Stimulated activated CD8-positive, alpha-beta memory T cell treated with anti-CD3 and anti-CD28 coated beads, Interleukin-2, amount 100 ng/mL, for 1 hour (primary cell): ENCODE measurements at places on chromosomes 5 and 9.

GRCh38 chr5:132386644-132387286, 17.3 kb downstream of the SLC22A5 start:
- DNase-seq, result peak; percentile 44

- DNase-seq, result no peak
Measured at GRCh38 chr5:178346607-178347334, 114.2 kb upstream of the PHYKPL start.

DNA sequence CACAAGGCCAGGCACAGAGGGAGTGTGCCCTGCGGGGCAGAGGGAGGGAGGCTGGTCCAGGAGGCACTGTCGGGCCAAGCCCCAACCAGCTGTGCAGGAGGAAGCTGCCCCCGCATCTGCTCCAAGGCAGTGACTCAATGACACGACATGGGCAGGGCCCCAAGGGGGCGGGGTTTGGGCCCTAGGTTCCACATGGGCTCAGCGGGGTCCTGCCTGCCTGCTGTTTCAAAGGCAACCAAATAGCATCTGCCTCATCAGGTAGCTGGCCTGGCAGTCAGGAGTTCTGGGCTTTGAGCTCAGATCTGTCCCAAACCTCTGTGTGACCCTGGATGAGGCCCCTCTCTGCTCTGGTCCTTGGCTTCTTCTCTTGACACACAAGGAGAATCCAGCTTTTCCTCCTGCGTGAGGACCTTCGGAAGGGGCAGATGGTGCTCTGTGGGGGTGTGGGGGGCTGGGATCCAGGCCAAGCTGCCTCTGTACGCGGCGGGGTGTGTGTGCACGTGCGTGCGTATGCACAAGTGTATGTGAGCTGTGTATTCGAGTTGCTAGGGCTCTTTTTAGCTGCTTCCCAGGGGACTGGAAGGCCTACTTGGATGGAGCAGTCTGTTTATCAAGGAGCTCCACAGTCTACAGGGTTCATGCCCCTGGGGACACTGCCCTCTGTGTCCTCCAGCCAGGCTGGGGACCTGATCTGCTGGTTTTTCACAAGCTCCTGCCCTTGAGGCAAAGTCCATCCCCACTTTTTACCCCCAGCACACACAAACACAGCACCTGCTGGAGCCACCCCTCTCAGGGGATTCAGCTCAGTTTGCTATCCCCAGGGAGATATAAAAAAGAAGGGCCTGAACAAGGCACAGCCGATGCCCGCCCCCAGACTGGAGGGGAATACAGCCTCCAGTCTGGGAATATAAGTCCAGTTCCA, 138.9 kb downstream of the RGS3 start:
- DNase-seq, result no peak

DNA sequence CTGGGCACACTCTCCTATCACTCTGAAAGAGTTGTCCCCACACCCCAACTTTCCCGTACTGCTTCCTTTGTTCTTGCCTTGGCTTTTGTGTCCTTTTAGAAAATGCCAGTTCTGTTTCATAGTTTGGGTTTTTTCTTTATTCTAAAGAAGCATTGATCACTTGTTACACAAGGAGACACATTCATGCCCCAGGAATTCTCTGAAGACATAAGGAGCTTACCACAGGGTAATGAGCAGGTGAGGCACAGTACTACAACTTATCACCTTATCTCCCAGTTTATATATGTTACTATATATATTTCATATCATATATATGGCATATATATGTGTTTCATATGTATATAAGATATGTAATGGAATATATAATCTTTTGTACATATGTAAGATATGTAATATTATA, 6.5 kb upstream of the SSBP2 start:
- no peak for DNase-seq

DNA sequence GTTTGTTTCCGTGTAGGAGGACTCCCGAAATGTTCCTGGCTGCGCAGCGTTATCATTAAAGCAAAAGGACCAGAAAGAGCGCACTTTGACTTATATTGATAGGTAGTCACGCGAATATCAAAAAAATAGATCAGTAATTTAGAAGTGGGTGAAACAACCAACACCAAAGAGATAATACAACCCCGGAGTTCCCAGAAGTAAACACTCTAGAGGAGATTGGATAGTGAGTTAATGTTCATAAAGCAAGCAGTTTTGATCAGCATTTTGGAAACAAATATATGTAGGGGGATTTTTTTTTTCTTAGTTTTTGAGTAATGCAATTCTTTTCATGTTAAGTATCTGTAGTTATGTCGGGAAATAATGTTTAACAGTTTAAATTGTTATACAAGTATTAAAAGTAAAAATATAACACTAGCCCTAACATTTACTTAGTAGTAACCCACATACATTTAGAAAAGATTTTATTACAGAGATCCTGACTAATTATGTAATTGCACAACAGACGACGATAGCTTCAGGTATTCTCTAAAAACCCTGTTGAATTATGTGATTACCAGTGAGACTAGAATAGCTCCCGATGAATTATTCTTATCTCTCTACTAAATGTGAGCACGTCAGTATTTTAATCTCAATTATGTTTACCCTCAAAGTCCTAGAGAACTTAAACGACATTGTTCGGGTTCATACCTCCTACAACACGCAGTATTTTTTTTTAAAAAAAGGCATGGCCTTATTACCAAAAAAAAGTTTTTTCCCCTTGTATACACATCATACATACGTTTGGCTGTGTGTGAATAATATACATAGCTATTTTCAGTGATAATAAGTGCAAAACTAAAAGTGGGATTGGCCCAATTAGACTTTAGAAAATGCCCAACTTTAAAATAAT, 9.4 kb upstream of the NFIB start:
- no peak for DNase-seq

GRCh38 chr5:141811287-141812155, 66.7 kb downstream of the PCDH1 start:
- DNase-seq, result peak; percentile 2

- DNase-seq, result no peak
Measured at GRCh38 chr9:125564631-125565030, 142.4 kb downstream of the MAPKAP1 start.

- DNase-seq, result no peak
Measured at GRCh38 chr9:20872340-20872977, 159.0 kb downstream of the HACD4 start.

- DNase-seq, result no peak
Measured at GRCh38 chr9:33082128-33082527, 5.7 kb upstream of the SMU1 start.

DNA sequence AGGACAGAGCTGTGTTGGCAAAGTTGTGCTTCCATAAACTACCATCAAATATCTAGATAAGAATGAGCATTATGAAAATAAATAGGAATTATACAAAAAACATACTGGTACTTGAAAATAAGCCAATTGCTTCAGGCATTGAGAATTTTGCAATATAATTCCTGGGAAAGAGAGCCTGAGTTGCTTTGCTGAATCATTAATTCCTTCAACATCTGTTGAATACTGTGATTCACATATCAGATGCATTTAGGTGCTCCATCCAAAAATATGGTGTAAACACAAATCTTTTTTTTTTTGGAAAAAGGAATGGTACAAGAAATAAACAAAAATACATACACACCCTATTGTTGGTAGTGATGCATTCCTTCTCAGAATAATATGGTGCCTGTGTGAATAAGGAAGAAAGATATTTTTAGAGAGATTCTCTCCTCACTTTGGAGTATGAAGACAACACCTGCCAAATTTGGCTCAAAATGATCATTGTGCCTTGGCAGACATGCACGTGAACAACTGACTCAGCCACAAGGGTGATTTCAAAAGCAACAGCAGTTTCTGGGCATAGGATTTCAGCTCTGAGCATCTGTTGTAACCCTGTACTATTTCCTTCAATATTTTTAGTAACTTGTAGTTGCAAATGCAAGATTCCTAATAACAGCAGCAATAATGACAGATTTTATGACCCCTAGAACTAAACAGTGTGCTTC, 96.7 kb downstream of the CAVIN4 start:
- DNase-seq, result no peak

- no peak for DNase-seq
Measured at GRCh38 chr5:68435611-68436010, 220.1 kb downstream of the PIK3R1 start.

GRCh38 chr5:10355071-10355889, 1.8 kb downstream of the MARCHF6 start:
- DNase-seq, result no peak

GRCh38 chr9:92190536-92190790, 75.2 kb upstream of the SPTLC1 start:
- DNase-seq, result no peak

- no peak for DNase-seq
Measured at GRCh38 chr5:106757672-106758071, 913.1 kb downstream of the EFNA5 start.

GRCh38 chr9:126404459-126404858, 77.8 kb downstream of the MVB12B start:
- no peak for DNase-seq

DNA sequence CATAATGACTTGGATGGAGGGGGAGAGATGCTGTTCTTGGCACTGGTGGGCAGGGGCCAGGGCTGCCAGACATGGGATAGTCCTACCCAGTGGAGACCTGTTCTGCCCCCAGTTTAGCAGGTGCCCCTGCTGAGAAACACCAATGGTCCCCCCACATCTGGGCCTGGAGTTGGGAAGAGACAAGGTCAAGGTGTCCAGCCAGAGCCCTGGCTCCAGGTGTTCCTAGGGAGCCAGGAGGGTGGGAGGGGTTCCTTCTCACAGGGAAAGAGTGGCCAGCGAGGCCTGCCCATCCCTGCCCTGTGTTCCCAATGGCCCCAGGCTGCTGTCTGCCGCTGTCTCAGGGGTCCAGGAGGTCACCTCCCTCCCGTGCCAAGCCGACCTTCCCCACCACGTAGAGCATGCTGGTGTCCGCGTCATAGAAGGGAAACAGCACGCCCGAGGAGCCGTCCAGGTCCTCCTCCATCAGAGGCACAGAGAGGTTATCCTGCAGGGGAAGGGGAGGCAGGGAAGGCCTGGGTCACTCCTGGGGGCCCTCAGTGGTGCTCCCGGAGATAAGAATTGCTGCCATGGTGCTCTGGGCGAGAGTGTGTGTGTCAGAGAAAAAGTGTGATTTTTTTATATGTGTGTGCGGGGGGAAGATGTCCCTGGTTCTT, 11.7 kb upstream of the TRIM14 start:
- DNase-seq, result no peak

GRCh38 chr5:31366941-31367340, 165.0 kb downstream of the DROSHA start:
- DNase-seq, result no peak

- no peak for DNase-seq
Measured at GRCh38 chr9:123005964-123006363, 27.5 kb upstream of the GPR21 start.

DNA sequence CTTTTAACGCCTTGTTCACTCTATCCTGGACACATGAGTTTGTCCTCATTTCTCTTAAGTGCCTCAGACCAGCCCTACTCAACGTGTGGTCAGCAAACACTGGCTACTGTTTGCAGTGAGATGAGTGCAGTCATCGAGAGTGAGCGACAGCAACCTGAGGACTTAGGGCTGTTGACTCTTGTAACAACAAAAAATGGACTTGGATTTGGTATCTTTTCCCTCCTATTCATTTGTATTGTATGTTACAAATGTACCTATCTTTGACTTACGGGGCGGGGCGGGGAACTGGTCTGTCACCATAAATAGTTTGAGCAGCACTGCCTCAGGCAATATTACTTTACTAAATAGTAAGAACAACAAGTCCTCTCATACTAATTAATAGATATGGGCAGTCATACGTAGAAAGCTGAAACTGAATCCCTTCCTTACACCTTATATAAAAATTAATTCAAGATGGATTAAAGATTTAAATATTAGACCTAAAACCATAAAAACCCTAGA, 84.1 kb downstream of the TLE1 start:
- DNase-seq, result no peak

- no peak for DNase-seq
Measured at GRCh38 chr9:80009204-80009603, 437.4 kb downstream of the TLE4 start.

DNA sequence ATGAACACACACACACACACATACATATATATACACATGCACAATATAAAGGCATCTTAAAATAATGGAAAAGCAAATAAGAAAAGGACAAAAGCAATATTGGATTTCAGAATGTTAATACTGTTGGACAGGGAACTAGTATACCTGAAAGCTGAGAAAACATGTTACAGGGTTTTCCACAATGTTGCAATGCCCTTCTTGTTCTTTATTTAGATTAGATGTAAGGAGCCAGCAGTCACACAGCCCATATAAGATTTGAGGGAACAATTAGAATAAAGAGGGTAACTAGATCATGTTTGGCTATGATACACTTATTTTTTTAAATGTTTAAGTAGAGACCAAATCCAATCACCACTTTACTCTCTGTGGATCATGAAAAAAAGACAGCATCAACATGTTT, 61.7 kb downstream of the SH3TC2 start:
- no peak for DNase-seq

GRCh38 chr9:104866191-104866590, 61.8 kb downstream of the ABCA1 start:
- DNase-seq, result no peak

- no peak for DNase-seq
Measured at GRCh38 chr5:2047341-2047927, 164.7 kb upstream of the IRX4 start.

DNA sequence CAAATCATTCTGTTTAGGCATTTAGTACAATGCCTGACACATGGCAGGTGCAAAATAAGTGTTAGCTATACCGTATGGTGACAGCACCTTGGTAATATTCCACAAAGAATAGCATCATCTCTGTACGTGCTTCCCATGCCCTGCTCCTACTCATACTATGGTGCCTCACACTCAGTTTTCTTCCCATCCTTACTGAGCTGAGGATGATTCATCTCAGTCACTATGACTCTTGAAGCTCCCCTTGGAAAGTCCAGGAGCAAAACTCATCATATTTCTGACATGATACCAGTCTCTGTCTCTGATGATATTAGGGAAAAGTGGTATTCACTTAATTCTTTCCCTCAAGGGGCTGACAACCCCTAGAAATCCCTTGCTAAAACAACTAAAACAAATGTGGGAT, 423.3 kb downstream of the EFNA5 start:
- DNase-seq, result no peak

GRCh38 chr9:125747765-125748445, 732 bp downstream of the PBX3 start:
- DNase-seq, result no peak

GRCh38 chr9:91445135-91445534, 21.5 kb upstream of the NFIL3 start:
- DNase-seq, result no peak

DNA sequence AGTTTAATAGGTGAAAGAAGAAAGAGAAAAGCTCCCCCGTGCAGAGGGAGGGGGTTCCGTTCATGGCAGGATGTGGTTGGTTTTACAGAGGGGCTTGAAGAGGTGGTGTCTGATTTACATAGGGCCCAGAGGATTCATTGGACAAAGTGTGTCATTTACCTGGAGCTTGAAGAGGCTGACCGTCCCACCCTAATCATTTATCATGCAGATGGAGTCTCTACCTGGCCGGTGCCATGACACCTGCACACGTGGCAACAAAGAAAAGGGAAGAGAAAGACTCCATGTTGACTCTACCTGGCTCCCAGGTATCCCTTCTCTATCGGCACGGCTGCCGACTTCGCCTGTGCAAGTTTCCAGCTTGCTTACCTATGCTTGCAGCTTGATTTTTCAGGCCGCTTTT, 35.3 kb upstream of the PRRC2B start:
- no peak for DNase-seq
